MG63 (cell line): ENCODE measurements at places on chromosomes 6 and 20. TPM values are rescaled to one million over a fixed set of nuclear protein-coding genes. Genes with fewer than 3 reads are reported as not detected.
A peak's percentile ranks its signal among the peaks of the same experiment; 100 is the strongest.

Gene SASH1
- total RNA-seq, result 31.8 and 39.1 TPM in 2 replicates

Gene FOXP4
- 0.53 TPM in 1 of 2 replicates, not detected in the other for total RNA-seq

Gene KCNG1
- total RNA-seq, result 65.9 and 68.9 TPM in 2 replicates

Gene BICRAL
- 0.40 and 2.3 TPM in 2 replicates for total RNA-seq

Gene WFDC12
- not detected in 2 replicates for total RNA-seq

Gene CD109
- 19.1 and 20.7 TPM in 2 replicates for total RNA-seq

Gene MAFB
- total RNA-seq, result 0.52 and 2.6 TPM in 2 replicates

Gene POPDC3
- total RNA-seq, result 1.8 and 2.2 TPM in 2 replicates

Gene ULBP3
- total RNA-seq, result 2.9 and 15.8 TPM in 2 replicates

Gene MUC21
- not detected in 2 replicates for total RNA-seq

Gene SLC26A8
- total RNA-seq, result not detected in 2 replicates

Gene UBE2C
- total RNA-seq, result 69.5 and 72.7 TPM in 2 replicates

Gene NCOA3
- total RNA-seq, result 9.2 and 15.3 TPM in 2 replicates

Gene RALY
- total RNA-seq, result 181 and 241 TPM in 2 replicates

- DNase-seq, result no peak
These were observed 391.1 kb upstream of the JAG1 start for GRCh38 chr20:11064946-11065345.

- no peak for DNase-seq
These were observed 30.9 kb downstream of the CHRNA4 start for GRCh38 chr20:63330084-63330760.

GRCh38 chr6:45533386-45533785, 155.7 kb upstream of the SUPT3H start:
- no peak for DNase-seq

- no peak for DNase-seq
These were observed 51.0 kb upstream of the IL20RA start for GRCh38 chr6:137095651-137096238.

GRCh38 chr6:122833021-122833491, 44.0 kb downstream of the SMPDL3A start:
- no peak for DNase-seq

- no peak for DNase-seq
These were observed 15.9 kb downstream of the KIF25 start for GRCh38 chr6:168013250-168013915.

DNA sequence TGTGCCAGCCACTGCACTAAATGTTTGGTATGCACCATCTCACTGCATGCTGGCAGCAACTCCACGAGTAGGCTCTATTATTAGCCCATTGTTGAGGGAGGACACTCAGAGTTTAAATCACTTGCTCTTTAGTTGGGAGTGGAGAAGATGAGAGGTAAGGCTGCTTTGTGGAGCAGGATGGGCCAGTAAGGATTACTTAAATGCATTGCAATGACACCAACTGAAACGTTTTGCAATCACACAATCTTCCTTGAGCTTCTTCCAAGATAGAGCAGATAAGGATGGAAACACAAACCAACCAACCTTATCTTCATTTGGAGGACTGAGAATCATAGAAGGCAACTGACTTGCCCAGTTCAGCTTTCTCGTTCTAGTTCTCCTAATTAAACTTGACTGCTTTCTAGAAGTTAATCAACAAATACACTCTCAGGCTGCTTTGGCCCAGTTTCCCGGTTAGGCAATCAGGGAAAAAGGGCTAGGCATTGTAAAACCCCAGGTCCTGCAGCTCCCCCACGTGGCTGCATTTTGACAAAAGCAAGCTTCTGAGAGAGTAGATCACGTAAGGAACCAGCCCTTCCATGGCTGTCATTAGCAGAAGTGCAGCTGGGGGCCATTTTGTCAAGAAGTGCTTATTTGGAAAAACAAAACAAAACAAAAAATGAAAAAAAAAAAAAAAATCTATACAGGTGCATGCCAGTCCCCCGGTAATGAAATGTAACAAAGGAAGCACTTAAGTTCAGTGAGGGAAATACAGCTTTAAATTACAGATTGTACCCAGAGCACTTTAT, 130.6 kb downstream of the BCAS1 start:
- DNase-seq, result peak; percentile 90

GRCh38 chr6:122645256-122645655, 35.1 kb downstream of the PKIB start:
- no peak for DNase-seq

DNA sequence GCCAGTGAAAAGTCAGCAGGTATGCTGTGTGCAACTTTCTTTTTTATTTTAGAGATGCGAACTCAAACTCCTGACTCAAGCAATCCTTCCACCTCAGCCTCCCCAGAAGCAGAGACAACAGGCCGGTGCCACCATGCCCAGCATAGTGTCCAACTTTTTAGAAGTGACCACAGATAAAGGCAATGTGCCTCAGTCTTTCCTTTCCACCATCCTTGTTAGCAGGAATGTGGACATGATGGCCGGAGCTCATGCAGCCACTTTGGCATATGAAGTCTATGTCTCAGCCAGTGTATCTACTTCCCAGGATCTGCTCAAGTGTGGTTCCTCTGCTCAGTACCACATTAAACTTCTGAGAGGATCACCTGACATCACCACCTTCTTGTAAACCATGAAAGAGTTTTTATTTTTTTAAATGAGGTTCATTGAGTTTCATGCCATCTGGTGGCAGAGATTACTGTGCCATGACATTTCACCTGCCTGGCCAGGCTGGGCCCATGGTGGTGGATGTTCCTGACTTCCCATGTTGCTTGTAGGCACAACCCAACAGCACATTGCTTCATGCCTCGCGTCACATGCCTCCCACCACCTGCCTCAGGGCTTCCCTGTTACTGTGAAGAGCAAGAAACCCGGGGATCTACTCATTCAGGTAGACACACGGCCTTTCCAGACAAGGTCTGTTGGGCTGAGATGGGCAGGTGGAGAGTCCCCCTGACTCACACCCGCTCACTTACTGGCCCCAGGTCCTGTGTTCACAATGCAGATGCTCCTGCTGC, 216.5 kb downstream of the LY86 start:
- DNase-seq, result no peak

DNA sequence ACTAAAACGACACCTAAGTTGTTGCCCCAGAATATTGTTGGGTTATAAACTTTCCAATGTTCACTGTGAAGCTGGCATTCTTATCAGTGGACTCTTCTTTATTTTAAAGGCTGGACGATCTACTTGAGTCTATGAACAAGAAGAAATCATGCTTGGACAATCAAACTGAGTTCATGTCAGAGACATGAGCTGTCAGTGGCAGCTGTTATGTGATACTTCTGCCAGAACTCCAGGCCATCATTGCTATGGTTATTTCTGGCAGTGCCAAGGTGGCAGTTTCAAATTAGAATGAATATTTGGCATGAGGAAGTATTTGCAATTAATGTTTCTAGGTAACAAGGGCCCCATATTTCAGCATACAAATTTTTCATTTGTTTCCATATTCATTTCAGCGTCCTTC, 417.3 kb downstream of the LMBRD1 start:
- no peak for DNase-seq

GRCh38 chr6:160178271-160178670, 56.7 kb downstream of the SLC22A1 start:
- no peak for DNase-seq

- no peak for DNase-seq
These were observed 44.8 kb downstream of the FGD2 start for GRCh38 chr6:37050045-37050853.

DNA sequence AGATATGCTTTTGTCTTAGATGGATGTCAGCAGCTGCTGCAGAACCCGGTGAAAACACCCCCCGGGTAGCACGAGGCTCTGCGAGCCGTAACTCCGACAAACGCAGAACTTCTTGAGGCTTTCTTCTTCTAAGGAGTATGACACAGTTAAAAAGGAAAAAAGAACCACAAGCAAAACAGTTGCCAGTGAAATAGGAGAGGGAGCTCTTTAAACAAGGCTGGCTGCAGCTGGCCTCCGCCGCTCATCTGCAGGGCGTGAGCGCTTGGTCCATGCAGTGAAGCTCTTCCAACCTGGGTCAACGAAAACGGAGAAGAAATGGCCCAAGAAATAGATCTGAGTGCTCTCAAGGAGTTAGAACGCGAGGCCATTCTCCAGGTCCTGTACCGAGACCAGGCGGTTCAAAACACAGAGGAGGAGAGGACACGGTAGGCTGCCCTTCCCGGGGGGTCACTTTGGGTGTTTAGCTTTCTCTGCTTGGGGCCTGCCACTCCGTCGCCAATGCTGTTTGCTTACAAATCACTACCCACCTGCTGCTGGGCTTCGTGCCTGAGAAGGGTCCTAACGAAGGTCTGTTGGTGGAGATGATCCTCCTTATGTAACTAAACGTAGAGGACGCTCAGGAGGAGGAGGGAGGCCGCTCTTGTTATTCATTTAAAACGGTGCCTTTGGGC, 13.2 kb downstream of the SYTL3 start:
- DNase-seq, result no peak

- DNase-seq, result no peak
These were observed 27.3 kb downstream of the C6orf89 start for GRCh38 chr6:36913082-36913481.

GRCh38 chr6:5201271-5201670, 59.5 kb downstream of the LYRM4 start:
- DNase-seq, result peak; percentile 57

DNA sequence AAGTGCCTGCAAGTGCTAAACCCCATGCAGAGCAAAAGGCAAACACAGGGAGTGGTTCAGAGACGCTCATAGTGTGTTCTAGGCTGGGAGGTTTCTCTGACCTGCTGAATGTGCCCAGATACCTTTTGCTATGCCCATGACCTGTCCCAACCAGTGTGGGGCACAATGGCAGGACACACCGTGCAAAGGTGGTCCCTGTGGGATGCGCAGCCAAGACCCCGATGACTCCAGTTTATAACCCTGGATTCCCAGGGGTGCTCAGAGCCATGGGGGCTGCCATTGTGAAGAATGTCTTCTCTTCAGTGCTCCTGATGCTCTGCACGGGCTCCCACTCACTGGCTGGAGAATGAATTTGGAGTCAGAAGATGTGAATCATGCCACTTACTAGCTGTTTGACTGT, 2.2 kb upstream of the NINL start:
- DNase-seq, result no peak

GRCh38 chr20:17480696-17481095, 50.5 kb downstream of the BFSP1 start:
- no peak for DNase-seq

DNA sequence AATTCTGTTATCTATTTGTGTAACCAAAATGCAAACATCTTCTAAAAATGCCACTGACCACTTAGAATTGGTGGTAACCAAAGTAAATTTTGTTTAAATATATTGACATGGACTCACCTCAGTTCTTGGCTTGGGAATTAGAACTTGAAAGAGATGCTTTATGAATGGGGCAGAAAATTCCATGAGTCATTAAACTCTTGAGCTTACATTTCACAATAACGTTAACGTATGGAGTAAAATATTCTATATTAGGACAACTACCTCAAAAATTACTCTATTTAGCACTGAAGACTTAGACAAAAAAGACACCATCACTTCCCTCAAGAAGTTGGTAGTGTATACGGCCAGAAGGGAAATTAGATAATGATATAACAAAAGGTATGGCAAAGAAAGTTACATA, 752.2 kb upstream of the MARCKS start:
- no peak for DNase-seq

GRCh38 chr20:51360451-51361201, 181.9 kb downstream of the NFATC2 start:
- DNase-seq, result peak; percentile 96

GRCh38 chr20:34415079-34415478, 52.0 kb downstream of the ITCH start:
- no peak for DNase-seq
